ENCODE measurements at places on chromosomes 4 and X. TPM values are rescaled to one million over a fixed set of nuclear protein-coding genes. Genes with fewer than 3 reads are reported as not detected.

DNA sequence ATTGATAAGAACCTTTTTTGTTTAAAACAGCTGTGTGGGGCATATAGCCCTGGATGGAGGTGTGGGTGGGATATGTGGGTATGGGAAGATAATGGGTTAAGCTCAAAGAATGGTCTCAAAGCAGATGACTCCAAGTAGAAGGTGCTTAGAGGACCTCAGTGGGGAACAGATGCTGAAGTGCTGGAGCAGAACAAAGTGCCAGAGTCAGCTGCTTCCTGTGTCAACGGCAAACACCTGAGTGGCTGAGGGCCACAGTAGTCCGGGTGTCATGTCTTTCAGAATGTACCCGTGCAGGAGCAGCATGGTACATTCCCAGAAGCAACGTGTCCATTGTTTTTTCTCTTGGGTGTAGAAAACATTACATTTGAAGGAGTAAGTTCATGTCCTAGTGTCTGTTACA lies 210.6 kb downstream of the CCNG2 start:
- no peak for DNase-seq

DNA sequence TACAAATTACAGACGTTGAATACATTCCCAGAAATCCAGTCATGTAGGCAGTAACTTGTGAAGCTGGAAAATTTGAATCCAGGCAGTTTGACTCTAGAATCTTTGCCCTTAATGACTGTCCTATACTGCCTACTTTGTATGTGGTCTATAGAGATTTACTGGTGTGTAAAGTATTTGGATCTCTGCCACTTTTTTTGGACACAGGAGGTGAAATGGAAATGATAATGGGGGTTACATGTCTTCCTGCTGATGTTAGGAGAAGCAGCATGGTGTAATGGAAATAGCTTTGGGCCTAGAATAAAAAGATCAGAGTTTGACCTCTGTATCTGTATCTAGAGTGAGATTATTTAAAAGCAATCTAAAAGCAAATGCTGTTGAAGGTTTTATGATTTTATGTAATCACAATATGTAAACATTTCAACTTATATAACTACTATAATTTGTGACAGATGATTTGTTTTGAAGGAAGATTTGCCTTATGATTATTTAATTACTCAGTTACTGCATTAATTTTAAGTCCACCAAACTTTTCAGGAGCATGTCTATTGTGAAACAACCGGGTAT lies 3.3 kb downstream of the COL4A5 start:
- no peak for DNase-seq

GRCh38 chr4:108559911-108560310 lies 60.5 kb upstream of the RPL34 start:
- peak; percentile 18 for DNase-seq

DNA sequence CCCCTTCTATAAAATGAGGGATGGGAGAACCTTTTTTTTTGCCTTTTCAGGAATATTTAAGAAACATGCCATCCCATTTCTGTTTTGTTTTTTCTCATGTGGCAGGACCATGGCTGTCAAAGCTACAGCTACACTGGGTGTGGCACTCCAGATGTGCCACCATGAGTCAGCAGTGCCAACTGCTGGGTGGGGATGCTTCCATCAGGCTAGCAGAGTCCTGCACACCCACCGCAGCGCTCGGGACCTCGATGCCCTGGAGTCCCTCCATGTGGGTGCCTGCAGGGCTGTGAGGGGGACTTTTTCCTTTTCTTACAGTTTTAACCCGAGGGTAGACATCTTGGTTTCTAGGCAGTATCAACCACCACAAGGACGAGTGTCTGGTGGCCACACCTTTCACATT lies 352.6 kb downstream of the NR3C2 start:
- no peak for DNase-seq

DNA sequence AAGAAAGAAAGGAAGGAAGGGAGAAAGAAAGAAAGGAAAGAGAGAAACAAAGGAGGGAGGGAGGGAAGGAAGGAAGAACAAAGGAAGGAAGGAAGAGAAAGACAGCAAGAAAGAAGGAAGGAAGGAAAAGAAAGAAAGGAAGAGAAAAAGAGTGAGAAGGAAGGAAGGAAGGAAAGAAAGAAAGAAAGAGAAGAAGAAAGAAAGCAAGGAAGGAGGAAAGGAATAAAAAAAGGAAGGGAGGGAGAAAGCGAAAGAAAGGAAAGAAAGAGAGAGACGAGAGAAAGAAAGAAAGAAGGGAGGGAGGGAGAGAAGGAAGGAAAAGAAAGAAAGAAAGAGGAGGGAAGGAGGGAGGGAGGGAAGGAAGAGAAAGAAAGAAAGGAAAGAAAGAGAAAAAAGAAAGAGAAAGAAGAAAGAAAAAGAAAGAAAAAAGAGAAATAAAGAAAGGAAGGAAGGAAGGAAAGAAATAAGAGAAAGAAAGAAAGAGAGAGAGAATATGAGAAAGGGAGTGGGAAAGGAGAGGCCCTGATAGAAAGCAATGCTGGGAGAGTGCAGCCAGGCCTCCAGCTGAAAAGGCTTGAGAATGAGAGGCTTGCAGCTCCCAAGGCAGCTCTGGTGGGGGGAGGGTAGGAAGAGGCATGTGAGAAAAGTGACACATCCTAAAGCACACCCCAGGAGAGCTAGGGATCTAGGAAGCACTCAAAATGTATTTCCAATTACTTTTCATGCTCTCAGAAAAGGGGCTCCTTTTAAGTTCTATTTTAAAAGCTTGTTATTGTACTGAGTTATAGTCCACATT lies 134.0 kb upstream of the ZIC3 start:
- no peak for DNase-seq

DNA sequence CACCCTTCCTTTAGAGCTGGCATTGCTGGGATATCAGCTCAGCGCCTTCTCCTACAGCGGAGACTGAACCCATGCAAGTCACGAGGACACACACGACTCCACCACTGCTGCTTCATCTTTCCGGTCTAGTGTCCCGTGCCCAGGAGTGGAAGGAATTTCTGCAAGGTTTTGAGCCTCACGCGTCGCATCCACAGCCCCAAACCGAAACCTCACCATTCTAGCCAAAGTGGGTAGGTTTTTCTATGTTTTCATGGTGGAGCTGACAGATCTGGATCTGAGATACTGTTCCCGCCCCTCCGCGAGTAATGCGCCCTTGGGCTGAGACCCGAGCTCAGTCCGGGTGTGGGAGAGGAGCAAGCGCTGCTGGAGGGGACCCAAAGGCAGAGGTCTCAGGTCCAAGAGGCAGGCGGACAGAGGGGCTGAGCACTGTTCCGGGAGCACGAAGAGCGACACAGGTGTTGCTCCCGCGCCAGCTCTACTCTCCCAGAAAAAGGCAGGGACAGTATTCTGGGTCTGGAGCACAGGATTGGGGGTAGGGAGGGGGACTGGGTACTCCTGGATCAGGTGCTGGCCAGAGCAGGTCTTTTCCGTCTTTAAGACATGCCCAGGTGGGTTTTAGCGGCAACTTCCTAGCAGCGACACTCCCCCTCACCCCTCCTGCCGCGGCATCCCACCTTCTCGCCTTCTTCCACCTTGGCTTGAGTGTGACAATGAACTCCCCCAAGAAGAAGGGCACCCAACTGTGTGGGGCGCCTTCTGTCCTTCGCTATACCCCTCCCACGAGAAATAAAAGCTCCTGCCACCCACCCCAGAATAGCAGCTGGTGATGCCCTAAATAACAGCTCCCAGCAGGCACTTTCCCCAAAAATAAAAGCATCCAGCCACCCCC lies 1.8 kb downstream of the EPHA5 start:
- DNase-seq: peak; percentile 45

DNA sequence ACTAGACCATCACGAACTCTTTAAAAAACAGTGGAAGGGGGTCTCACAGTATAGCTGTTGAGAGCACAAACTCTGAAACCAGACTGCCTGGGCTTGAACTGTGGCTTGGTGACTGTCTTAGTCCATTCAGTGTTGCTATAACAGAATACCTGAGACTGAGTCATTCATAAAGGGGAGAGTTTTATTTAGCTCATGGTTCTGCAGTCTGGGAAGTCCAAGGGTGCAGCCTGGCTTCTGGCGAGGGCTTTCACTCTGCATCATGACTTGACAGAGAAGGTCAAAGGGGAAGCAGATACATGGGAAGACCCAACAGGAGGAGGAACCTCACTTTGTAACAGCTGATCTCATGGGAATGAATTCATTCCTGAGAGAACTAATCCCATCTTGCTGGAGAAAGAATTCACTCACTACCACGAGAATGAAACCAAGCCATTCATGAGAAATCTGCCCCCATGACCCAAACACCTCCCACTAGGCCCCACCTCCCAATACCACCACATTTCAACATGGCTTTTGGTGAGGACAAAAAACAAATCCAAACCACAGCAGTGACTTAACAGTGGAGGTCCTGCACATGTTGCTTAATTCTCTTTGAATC lies 116.7 kb upstream of the STOX2 start:
- no peak for DNase-seq

GRCh38 chrX:140664939-140665338 lies 44.6 kb upstream of the LINC00632 start:
- peak; percentile 6 for DNase-seq

DNA sequence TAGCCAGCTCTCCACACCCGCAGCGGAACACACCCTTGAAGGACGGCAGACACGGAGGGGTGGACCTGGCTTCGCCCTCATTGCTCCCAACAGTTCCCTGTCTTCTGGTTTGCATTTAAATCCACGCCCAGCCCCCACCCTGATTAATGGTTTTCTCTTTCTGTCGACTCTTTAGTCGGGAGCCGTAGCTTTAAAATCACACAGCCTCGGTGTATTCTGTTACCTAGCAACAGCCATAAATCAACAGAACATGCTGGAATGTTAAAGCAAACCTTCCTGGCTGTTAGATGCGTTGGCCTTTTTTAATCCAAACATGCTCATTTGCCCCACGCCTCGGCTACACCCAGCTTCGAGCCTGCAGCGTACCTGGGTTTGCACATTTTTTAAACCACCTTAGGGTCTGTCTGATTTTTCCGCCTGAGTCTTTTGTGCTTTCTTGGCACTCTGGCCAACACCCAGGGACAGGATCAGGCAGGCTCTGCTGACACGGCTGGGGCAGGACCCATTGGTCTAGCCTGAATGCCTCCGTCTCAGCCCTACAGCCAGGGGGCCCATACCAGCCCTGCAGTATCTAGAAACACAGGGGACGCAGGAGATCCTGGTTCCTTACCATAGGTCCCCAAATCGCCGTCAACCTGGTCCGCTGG lies 21.4 kb upstream of the PPP2R2C start:
- DNase-seq: peak; percentile 12

The CHRDL1 gene
- 35.4 TPM for total RNA-seq

The CLNK gene
- not detected for total RNA-seq

The SMR3B gene
- total RNA-seq: not detected

The WAS gene
- 0.84 TPM for total RNA-seq
